Posterior vena cava (tissue), 2 donors: ENCODE measurements at places on chromosomes 2 and 18.

- no peak for DNase-seq
Measured at GRCh38 chr2:112921982-112922381, 11.0 kb downstream of the IL37 start.

DNA sequence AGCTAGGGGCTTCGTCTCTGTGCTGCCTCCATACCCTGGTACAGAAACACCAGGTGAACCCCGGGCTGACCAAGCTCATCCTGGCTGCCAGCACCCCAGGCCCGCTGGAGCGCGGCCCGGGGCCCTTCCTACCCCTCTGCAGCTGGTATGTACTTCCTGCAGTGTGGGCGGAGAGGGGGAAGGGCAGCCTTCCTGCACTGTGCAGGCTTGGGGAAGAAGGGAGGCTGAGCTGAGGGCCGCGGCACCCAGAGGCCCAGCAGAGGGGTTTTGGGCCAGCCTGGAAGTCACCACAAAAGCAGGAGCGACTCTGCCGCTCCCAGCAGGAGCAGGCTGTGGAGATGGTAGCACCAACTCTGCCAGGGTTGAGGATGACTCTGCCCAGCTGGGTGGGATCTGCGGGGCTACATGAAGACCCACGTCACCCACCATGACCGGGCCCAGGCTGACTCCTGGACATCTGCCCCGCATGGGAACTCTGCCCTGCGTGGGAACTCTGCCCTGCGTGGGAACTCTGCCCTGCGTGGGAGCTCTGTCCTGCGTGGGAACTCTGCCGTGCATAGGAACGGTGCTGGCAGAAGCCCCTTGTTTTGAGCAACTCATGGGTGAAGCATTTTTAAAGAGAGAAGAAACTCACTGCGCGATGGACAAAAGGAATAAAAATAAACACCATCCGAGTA lies 273.3 kb downstream of the NDUFA10 start:
- DNase-seq, result no peak

DNA sequence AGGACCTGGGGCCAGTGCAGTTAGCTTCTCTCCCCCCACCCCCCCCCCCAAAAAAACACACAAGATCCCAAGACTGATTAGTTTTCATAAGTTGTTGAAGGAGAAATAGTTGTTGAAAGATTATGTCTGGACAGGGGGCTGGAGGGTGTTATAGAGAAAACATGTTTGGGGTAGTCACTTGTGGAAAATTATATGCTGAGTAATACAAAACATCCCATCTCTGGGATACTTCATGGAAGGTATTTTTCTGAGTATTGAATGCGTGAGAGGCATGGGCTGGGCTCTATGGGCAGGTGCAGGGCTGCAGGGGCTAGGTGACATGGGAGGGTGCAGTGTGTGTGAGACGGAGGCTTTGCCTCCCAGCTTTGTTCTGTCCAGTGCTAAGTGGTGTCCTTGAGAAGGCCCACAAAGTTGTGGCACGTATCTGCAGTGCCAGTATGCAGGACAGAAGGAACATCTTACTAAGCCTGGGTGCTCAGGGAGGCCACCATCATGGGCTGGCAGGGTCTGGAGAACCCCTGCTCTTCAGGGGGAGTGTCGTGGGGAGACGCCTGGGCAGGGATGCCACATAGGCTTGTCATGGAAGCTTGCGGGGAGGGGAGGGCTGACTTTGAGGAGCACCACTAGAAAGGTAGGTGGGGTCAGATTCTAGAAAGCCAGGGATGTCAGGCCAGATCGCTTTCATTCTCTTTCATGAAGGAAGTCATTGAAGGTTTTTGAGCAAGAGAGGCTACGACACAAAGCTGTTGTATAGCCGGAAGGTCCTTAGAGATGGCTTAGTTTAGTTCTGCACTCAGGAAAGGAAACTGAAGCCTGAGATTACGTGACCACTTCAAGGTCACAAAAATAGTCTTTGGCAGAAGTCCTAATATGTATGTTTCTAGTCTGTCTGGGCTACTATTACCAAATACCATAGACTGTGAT lies 232.0 kb downstream of the LDLRAD4 start:
- DNase-seq, result no peak

DNA sequence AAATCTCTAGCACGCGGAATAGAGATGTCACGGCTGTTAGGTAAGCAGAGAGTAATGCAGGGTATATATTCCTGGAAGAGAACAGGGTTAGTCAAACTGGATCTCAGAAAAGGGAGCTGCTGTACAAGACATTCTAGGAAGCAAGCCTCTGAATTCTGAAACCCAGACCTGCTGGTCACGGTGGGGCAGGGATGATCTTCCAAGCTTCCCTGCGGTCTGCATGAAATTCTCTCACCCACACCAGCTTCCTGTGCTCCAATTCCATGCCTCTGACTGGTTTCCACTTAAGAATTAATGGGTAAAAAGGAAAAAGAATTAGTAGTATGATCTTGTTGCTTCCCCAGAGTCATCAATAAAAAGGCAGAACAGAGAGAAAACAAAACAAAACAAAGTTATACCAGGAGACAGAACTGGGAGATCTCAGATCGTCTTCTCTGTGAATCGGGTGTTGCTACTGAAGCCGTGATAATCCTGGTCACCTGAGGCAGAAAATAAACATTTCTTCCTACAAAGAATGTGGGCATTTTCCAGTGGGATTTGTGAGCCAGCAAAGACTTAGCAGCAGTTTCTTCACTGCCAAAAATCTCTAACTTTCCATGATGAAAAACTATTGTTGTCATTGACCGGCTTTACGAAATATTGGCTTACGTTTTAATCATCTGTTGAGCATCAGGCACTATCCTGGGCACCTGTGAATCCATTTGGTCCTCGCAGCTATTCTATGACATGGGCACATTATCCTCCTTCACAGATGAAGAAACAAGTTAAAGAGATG lies 5.3 kb upstream of the CYP27C1 start:
- no peak for DNase-seq

- no peak for DNase-seq
Measured at GRCh38 chr2:100581277-100581612, 18.5 kb downstream of the PDCL3 start.

- DNase-seq, result no peak
Measured at GRCh38 chr18:59345556-59345955, 13.5 kb downstream of the LMAN1 start.

GRCh38 chr2:168660870-168661862 lies 141.3 kb upstream of the NOSTRIN start:
- DNase-seq, result no peak

GRCh38 chr2:147082850-147083522 lies 761.8 kb upstream of the ACVR2A start:
- DNase-seq, result no peak

DNA sequence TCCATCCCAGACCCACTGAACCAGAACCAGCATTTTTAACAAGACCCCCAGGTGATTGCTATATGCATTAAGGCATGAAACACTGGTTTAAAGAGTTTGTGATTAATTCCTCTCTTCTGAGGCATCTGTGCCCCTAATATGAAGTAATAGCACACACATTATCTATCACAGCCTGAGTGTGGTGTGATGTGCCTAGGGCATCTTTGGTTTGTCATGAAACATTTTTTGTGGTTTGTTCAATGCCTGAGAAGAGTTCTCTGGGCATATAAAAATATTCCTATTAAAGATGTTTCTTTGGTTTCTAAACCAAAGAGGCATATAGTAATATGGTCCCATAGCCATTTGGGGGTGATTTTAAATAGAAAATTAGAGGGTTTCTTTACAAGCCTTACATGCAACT lies 221.7 kb upstream of the SPOPL start:
- no peak for DNase-seq

DNA sequence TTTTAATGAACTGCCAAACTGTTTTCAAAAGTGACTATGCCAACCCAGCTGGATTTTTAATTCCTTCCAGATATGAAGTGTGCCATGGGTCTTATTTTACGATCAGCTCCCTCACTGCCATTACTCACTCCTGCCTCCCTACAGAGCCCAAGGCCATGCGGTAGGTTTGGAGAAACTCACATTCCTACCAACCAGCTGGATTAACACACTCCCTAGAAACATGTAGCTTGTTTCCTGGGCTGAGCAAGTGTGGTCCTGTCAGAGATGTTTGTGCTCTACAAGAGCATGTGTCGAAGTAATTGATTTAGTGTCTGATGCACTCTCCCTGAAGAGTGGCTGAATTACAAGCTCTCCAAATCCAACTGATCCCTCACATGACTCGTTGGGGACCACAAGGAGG lies 82.5 kb downstream of the SPP2 start:
- DNase-seq, result no peak

- DNase-seq, result no peak
Measured at GRCh38 chr18:3842844-3843243, 392.9 kb downstream of the TGIF1 start.

DNA sequence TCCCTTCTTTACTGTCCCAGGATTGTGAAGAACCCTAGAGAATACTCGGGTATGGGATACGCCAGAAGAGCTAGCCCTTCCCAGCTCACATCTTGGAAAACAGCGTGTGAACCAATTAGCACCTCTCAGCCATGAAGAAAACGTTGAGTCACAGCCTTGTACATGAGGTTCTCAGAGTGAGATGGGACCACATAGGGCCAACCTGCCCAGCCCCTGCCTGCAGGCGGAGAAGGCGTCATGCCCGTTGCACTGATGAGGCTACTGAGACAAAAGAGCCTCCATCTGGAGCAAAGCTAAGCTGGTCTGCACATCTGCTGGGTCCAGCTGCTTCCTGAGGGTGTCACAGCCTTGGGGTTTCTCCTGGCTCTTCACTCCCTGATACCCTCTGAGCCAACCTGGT lies 92.2 kb downstream of the LBH start:
- no peak for DNase-seq

GRCh38 chr2:637406-637776 lies 39.8 kb downstream of the TMEM18 start:
- DNase-seq, result no peak

DNA sequence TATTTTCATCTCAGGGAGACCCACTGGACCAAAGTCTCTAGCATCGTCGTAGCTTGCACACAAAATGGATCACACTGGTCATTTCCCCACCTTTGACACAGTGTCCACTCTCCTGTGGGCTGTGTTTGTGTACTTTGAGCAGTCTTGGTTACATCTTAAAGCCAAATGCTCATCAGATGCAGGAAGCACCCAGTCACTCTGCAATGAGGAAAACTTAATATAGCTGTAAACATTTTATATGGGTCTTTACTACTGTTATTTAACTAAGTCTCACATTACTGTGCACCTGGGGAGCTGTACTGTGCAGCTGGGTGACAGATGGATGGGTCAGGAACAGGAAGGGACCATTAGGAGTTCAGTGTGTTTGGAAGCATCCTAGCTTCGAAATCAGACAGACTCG lies 109.0 kb upstream of the CXCR4 start:
- no peak for DNase-seq

- no peak for DNase-seq
Measured at GRCh38 chr2:164061129-164061746, 325.4 kb upstream of the FIGN start.

DNA sequence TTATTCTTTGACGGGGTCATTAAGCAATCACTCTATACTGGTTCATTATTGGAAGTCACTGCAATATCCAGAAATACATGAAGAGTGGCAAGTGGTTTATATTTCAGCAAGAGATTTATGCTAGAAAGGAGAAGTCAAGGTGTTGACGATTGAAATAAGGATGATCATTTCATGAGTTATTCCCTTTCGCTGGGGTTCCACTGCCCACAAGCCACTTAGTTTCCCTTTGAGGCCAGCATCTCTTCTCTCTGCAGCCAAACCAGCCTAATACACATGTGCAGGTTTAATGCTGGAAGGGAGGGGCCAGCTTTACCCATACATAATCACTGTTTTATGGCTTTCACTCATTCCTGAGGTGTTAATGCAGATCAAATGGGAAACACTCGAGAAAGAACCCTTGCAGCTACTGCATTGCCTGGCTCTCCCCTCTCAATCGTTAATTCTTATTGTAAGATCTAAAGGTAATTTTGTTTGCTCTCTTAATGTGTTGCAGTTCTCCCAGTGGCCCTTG lies 108.4 kb downstream of the MEIS1 start:
- no peak for DNase-seq

GRCh38 chr2:148963461-148963860 lies 75.0 kb upstream of the LYPD6B start:
- DNase-seq, result no peak

GRCh38 chr2:216802516-216803215 lies 57.2 kb downstream of the TNP1 start:
- no peak for DNase-seq

- DNase-seq, result no peak
Measured at GRCh38 chr18:69617888-69618287, 217.2 kb downstream of the DOK6 start.

GRCh38 chr2:207847807-207848544 lies 78.3 kb upstream of the FZD5 start:
- DNase-seq, result peak; percentile 31

- peak; percentile 88 for DNase-seq
Measured at GRCh38 chr18:75208155-75208835, 644 bp downstream of the PTGR3 start.

- DNase-seq, result no peak
Measured at GRCh38 chr2:196335221-196335634, 163.8 kb upstream of the STK17B start.
